ENCODE measurements at places on chromosomes 6 and 20. TPM values are rescaled to one million over a fixed set of nuclear protein-coding genes. Genes with fewer than 3 reads are reported as not detected.

GRCh38 chr6:160036790-160037206 is 67.9 kb downstream of the IGF2R start:
- DNase-seq, result no peak

Gene ATP9A
- 46.3 TPM for polyA plus RNA-seq

- DNase-seq, result no peak
Measured at GRCh38 chr20:49762940-49763766, 49.5 kb upstream of the B4GALT5 start.

Gene MAPK13
- 147 TPM for polyA plus RNA-seq

DNA sequence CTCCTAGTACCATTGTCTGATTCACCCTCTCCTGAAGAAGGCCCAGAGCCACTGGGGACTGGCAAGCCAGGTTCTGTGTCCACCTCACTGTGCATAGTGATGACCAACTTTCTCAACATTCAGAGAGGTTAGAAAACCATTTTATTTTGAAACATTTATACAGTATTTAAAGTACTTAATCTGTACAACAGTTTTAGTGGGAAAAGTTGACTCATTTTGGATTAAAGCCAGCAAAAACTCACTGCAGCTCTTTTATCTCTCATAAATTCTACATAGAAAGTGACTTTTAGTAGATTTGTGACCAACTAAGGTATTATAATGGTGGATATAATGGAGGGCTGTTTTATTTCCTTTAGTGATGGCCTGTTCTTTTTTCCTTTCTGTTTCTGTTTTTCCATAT is 9.7 kb downstream of the TULP4 start:
- no peak for DNase-seq

DNA sequence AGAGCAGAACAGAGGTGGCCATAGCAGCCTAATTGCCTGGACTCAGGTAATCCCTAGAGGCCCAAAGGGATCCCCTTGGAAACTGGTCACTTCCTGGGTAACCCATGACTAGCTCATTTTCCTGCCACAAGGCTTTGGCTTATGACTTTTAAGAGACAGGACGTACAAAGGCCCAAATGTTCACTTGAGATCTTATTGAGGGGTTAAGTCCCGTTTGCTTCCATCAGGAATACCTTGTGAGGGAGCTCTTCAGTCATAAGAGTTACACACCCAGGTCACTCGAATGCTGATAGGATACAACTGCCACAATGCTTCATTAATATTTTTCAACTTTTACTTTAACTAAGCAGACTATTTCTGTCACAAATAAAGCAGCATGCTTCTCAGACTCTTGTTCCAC is 51.7 kb downstream of the TMEM170B start:
- no peak for DNase-seq

DNA sequence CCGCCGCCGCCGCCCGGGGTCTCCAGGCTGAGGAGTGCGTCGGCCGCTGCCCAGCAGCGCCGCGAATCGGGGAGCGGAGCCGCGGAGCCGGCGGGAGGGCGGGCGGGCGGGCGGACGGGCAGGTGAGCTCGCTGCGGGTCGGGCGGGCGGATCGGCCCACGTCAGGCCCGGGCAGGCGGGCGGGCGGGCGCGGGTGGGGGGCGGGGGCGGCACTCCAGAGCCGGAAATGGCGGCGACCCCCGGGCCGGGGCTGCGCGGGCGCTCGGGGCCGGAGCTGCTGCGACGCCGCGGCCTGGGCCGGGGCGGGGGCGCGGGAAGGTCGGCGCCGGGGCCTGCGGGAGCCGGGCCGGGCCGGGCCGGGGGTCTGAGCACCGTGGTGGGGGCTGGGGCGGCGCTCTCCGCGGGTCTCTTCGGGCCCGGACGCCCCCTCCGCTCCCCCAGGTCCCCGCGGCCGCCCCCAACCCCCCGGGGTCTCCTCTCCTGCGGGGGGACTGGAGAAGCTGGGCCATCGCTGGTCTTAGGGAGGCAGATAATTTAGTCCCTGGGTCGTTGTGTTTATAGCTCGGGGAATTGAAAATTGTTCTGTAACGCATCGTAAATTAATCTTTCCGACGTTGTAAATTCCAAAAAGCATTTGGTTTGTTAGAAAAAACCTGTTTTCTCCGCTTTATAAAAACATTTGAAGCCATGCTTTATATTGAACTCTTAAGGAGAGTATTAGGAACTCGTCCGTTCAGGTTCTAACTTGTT is 451 bp downstream of the DNAJC5 start:
- DNase-seq, result no peak

Gene GINS1
- 8.9 TPM for polyA plus RNA-seq

DNA sequence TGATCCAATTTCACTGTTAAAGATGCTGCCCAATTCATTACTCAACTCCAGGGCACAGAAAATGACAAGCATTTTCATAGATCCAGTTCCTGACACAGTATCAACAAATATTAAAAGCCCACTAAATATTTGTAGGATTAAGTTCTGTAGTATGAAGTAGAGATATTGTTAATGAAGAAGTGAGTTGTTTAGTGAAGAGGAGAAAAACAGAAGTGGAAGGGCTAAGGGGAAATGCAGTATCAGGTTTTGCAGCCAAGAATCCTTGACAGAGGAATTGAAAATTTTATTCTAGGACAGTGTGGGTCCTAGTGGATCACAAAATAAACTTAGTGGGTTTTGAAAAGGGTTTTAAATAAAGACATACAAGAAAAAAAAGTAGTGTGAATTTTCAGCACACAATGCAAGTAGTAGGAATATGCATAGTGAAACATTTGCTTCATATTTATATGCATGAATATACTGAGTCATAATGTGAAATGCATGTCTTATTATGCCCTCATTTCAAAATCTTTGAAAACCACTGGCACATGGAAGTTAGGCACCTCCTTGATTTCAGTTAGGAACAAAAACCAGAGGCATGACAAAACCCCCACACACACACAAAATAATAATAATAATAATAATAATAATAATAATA is 338.6 kb downstream of the KHDRBS2 start:
- no peak for DNase-seq

GRCh38 chr6:24079076-24079475 is 46.9 kb upstream of the NRSN1 start:
- DNase-seq, result no peak

DNA sequence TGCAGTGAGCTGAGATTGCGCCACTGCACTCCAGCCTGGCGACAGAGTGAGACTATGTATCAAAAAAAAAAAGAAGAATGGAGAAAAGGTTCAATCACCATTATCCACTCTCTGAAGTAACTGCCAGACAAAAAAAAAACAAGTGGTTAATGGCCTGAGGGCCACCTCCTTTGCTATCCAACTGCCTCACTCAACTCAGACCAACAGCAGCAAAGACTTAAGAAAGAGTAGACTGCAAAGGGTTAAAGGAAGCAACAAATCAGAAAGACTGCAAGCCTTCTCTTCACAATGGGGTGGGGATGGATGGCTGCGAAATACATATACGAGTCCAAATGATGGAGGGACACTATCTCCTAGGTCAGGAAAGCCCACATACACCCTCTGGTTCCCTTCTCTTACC is 3.2 kb downstream of the NFS1 start:
- DNase-seq, result no peak

- DNase-seq, result no peak
Measured at GRCh38 chr6:44054721-44055559, 72.3 kb downstream of the MRPL14 start.

- DNase-seq, result no peak
Measured at GRCh38 chr6:6960571-6961251, 147.1 kb upstream of the RREB1 start.

Gene C6orf58
- 0.12 TPM for polyA plus RNA-seq

Gene SCRT2
- polyA plus RNA-seq, result 0.01 TPM

GRCh38 chr6:6588064-6588923 is at the start of gene LY86:
LY86 (plus strand) TSS chr6:6588720; CDS start chr6:6588735, 15 bp downstream.
- no peak for DNase-seq
